ENCODE measurements at places on chromosomes 7 and 10.
A peak's percentile ranks its signal among the peaks of the same experiment; 100 is the strongest.

DNA sequence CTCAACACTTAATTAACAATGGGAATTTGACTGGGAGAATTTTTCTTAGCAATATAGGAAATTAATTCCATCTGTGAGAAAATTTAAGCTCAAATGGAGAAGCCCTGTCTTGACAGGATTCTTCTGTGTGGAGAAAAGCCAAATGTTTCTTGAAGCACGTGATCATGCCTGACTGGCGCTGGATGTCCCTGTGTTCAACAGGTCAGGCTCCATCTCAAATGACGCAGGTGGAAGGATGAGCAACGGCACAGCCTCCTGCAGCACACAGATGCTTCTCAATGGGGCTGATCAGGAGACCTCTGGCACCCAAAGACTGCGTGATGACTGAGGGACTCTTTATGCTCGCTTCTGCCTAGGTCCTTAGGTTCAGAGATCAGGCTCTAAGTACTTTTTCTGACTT, 143.8 kb downstream of the RSU1 start:
- DNase-seq, result no peak

- DNase-seq, result no peak
Observed at GRCh38 chr10:16352146-16352545, 84.7 kb upstream of the PTER start.

DNA sequence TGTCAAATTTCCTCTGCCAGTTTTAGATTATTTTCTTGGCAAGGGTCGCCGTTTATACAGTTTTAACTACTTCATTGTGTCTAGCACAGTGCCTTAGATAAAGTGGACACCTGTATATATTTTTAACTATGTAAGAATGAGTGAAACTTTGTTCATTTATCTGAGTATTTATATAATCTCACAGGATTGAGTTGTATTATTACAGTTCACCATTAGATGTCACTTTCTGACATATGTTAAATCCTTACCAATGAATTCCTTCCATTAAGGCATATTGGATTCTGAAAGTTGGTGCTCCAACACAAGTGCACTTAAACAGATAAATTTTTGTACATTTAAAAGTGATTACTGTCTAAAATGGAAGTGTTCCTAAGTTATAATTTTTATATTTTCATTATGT, 43.0 kb downstream of the ZMYND11 start:
- DNase-seq, result peak; percentile 18

- DNase-seq, result no peak
Observed at GRCh38 chr7:116380025-116380424, 119.5 kb upstream of the CAV2 start.

DNA sequence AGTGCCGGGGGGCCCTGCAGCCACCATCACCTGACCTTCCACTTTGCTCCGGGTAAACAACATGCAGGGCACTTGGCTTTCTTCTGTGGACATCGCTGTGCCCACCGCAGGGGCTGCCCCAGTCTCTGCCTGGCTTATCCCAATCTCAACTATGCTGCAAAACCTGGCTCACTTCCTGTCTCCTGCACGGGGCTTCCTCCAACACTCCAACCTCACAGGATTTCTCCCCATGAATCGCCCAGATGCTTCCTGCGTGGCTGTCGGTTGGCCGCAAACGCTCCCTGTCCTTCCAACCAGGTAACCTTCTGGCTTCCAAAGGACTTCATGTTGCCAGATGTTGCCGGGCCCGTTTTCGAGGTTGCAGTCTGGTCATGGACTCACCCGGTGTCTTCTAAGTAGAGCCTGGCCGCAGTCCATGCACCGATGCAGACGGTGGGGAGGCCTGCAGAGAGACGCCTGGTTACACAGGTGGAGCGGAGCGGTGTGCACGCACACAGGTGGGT, 109.0 kb downstream of the VIPR2 start:
- no peak for DNase-seq

- DNase-seq, result no peak
Observed at GRCh38 chr10:106873770-106874603, 290.5 kb downstream of the SORCS1 start.

DNA sequence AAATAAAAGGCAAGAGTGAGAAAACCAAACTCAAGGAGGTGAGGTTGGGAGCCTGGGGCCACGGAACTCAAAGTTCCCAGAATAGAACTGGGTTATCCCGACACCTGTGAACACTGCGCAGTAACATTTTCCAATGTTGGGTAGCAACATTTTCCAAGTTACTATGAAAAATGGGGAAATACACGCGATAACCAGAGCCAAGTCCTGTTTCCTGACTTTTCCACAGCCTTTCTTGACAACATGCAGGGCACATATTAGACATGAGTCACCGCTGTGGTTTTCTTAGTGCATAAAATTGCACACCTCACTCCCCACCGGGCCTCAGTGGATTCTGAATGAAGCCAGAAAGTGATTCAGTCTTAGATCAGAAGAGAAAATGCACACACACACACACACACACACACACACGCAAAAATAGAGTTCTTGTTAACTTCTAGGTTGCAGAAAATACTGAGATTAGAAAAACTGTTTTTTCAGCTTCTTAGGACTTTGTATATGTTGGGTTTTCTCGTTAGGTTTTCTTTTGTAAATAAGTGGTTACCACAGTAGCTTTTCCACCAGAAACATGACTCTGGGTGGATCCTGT, 70.0 kb downstream of the CAMK1D start:
- peak; percentile 78 for DNase-seq

DNA sequence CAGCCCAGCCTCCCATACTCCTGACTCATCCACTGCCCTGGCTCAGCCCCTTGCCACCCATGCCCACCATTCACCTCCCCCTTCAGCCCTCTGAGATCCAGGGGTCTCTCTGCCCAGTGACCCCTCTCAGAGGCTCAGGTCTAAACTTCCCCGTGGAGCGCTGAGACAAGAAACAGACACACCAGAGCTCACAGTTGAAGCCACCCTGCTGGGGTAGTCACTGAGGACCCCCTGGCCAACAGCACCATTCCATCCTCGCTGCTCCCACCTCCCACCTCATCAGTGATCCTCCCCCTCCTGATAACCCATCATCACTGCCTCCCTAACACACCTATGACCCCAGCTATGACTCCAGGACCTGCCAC, 100.7 kb downstream of the GRID1 start:
- no peak for DNase-seq

DNA sequence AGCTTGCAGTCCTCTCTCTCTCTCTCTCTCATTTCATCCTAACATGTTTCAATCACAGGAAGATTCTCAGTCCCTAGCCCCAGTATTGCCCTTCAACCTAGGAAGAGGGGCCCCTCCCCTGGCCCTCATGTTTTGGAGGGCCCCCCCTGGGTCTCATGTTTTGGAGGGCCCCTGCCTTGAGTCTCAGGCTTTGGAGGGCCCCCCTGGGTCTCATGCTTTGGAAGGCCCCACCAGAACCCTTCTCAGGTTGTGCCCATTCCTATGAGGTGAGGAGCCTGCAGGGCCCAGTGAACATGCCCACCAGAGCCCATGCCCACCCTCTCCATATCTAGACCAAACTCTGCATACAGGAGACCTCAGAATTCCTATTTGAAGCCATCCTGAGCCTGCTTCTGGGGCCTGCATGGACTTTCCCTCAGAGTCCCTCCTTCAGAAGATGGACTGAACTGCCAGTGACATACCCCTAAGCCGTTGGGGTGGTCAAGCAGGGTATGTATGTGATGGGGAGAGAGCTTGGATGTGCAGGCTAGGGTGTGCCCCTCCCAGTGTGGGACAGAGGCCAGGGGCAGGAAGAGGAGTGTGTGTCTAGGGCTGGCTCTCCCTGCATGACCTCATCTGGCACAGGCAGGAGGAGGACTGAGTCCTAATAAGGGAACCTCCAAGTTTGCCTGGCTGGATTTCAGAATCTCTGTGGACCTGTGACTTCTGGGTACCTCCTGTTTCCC, 8.1 kb upstream of the VDAC2 start:
- DNase-seq, result no peak

- no peak for DNase-seq
Observed at GRCh38 chr10:71984809-71985388, 20.7 kb downstream of the CHST3 start.

DNA sequence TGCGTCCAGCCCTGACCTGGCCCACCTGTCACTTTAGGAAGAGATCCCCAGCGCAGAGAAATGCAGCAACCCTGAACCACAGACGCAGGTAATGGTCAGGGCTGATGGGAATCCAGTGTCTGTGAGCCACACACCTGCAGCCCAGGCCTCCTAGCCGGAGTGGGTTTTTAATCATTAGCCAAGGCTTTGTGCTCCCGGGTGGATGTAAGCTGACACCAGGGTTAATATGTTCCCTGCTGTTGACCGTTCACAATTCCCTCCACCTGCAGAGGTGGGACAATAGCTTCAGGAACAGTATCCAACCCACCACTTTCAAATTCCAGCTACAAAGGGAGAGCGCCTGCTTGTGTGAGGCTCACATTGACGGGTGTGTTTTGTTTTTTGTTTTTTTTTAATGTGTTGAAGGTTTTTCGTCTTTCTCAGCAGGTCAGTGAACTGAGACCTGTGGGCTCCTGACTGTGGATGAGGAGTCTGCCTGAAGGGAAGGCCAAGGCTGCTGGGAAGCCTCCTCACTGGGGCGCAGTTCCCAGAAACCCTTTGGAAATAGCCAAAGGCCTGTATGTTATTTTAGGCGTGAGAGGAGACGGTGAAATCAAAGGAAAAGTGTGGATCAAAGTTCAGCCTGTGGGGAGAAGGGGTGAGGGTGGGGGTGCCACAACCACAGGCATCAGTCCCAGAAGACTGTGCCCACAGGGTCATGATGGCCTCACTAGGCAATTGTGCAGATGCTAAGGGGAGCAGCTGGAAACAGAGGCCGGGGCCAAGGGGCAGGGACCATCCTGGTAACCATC, 111.1 kb downstream of the TNS3 start:
- no peak for DNase-seq

DNA sequence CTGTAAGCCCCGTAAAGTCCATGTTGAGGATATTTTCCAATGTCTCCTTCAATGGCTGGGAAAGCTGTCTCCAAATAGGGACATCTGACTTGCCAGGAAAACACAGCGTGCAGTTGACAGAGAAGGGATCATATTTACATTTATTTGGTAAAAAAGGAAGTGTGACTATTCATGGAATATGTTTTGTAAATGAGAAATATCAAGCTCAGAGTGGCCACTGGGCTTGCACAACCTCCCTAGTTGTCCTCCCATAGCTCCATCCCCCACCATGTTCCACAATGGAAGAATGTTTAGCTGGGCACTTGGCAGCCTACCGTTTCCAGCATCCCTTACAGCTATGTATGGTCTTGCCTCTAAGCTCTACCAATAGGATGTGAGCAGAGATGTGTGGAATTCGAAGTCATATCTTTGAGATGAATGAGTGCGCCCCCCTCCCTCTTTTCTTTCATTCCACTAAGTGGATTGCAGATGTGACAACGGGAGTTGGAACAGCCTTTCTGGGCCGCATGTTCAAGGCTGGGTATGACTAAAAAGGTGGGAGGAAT, 306.6 kb upstream of the ZMIZ1 start:
- DNase-seq, result no peak

- peak; percentile 80 for DNase-seq
Observed at GRCh38 chr10:62048919-62049623, 147.6 kb downstream of the ARID5B start.

- DNase-seq, result no peak
Observed at GRCh38 chr10:78506614-78507013, 473.0 kb downstream of the RPS24 start.

GRCh38 chr7:130896898-130897514, 163.0 kb upstream of the KLF14 start:
- peak; percentile 75 for DNase-seq

- no peak for DNase-seq
Observed at GRCh38 chr7:137017221-137017620, 148.8 kb downstream of the CHRM2 start.

GRCh38 chr7:81140252-81140651, 221.4 kb upstream of the SEMA3C start:
- DNase-seq, result no peak

GRCh38 chr7:132519936-132520335, 56.3 kb downstream of the PLXNA4 start:
- DNase-seq, result no peak

- no peak for DNase-seq
Observed at GRCh38 chr7:76142861-76143260, 58.8 kb upstream of the SRRM3 start.

GRCh38 chr10:124185084-124185483, 91.7 kb upstream of the CHST15 start:
- no peak for DNase-seq

GRCh38 chr7:131325179-131325840, 2.4 kb upstream of the MKLN1 start:
- peak; percentile 52 for DNase-seq

- DNase-seq, result no peak
Observed at GRCh38 chr7:4944939-4945338, 14.0 kb downstream of the MMD2 start.

DNA sequence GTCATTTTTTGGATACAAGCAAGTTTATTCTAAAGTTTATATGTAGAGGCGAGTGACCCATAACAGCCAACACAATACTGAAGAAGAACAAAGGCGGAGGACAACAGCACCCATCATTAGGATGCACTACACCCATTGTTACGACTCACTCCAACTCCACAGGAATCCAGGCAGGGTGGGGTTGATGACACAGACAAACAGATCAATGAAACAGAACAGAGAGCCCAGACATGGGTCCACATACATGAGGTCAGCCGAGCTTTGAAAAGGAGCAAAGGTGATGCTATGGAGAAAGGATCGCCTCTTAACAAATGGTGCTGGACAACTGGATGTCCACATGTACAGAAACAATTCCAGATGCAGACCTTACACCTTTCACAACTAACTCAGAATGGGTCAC, 426.4 kb downstream of the PTPRN2 start:
- DNase-seq, result no peak

DNA sequence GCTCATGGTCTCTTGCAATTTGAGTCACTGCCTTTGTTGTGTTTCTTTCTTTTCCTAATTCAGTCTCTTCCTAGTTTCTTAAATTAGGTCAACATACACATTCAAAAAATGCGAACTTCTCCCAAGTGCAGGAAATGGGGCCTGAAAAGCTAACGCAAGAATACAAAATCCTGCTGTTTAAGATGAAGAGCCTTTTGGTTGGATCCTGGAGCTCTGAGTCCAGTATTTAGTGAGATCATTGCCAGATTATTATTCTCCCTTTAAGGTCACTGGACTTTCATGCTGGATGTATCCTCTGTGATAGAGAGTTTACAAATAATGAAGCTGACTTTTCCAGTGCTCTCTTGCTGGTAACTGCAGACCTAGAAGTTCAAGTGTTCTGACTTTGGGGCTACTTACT, 401.9 kb upstream of the MKI67 start:
- DNase-seq, result no peak

Measured in activated CD4-positive, alpha-beta T cell treated with anti-CD3 and anti-CD28 coated beads, Interleukin-2, amount 50 U/mL, for 16 hours (primary cell).